ENCODE measurements at places on chromosomes 4 and X.

GRCh38 chr4:10172278-10172921, 55.8 kb upstream of the WDR1 start:
- DNase-seq, result no peak

DNA sequence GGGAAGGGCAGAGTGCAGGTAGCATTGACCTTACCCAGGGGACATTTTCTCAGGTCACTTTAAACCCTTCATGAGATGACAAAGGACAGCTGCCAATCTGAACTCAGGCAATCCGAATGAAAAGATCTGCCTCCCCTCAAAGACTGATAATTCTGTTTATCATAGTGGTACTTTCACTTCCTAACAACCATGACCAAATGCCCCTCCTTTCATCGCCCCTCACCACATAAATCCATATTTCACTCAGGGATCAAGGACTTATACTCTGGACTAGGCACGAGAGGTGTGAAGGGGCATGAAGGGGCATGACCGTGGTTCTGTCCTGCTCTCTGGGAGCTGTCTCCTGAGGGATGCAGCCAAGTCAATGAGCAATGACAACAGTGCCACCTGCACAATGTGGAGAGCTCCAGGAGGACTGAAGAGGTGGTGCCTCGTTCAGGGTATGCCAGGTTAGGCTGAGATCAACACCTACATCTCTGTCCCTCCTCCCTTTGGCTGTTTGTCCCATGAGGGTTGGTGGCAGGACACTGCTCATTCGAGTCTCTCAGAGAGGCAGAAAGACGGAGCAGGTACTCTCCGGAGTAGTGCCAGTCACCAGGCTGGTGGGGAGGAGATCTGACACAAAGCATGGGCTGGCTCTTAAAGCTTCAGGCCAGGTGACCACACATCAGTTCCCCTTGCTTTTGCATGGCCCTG, 12.5 kb downstream of the HS3ST1 start:
- no peak for DNase-seq

DNA sequence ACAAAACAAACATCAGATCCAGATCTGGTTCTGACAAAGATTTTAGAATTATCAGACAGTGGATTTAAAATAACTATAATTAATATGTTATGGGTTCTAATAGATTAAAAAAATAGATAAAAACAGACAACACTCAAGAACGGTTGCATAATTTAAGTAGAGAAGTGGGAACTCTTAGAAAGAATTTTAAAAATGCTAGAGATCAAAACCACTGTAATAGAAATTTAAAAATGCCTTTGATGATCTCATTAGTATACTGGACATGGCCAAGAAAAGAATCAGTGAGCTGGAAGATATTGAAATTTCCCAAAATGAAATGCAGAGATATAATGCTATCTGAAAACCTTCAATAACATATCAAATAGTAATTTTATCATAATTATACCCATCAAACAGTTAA, 28.3 kb upstream of the DYNLT3 start:
- DNase-seq, result no peak

GRCh38 chr4:53816561-53816960, 225.3 kb upstream of the LNX1 start:
- no peak for DNase-seq

DNA sequence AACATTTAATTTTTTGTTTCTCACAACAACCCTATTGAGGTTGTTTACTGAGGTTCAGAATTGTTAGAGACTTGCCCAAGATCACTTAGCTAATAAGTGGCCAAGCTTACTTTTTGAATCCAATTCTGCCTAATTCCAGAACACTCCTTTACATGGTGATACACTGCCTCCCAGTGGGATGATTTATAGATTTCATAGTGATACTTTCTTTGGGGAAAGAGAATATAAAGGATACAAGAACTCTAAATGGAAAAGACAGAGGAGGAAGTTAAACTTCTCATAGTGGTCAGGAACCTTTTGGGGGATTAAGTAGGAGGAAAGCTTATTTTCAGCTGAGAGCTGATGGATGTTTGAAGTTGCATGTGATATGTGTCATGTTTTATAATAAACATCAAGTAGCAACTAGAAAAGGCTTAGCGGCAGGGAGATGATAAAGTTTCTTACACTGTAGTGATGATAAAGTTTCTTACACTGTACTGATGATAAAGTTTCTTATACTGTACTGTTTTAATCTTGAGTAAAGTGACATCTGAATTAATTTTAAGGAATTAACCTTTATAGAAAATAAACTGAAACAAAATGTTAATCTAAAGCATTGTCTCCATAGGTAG, 15.3 kb downstream of the STAG2 start:
- DNase-seq, result no peak

GRCh38 chr4:138090150-138090917, 151.8 kb downstream of the SLC7A11 start:
- no peak for DNase-seq

DNA sequence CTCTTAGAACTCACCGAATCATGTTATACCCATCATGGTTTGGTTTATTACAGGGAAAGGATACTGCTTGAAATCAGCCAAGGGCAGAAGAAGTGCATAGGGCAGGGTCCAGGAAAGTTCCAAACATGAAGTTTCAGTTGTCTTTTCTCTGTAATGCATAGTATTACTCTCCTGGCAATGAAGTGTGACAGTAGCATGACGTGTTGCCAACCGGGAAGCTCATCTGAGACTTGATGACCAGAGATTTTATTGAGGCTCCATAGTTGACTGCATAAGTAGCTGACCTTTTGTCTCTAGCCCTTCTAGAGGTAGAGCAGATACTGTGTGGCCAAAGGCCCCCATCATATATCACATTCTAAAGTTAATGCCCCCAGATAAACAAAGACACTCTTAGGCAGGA, 72.1 kb downstream of the BEND4 start:
- no peak for DNase-seq

DNA sequence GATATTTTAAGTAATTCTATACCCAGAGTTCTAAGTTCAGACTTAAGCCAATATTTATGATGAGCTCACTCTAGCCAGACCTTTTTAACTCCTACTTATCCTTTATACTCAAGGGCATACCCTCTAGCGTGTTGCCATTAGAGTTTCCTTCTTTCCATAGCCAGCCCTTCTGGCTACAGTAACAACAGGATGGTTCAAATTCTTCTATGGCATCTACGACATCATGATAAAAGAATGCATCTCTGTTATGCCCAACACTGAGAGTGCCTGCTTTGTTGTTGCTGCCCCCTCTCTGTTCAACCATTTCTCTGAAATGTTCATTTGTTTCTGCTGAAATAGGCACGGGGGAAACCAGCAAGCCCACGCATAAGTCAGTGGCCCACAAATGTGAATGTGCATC, 104.5 kb downstream of the UBE2NL start:
- no peak for DNase-seq

GRCh38 chrX:38365954-38366353, 13.6 kb downstream of the OTC start:
- no peak for DNase-seq

GRCh38 chrX:41178201-41178600, 93.0 kb downstream of the USP9X start:
- DNase-seq, result no peak

DNA sequence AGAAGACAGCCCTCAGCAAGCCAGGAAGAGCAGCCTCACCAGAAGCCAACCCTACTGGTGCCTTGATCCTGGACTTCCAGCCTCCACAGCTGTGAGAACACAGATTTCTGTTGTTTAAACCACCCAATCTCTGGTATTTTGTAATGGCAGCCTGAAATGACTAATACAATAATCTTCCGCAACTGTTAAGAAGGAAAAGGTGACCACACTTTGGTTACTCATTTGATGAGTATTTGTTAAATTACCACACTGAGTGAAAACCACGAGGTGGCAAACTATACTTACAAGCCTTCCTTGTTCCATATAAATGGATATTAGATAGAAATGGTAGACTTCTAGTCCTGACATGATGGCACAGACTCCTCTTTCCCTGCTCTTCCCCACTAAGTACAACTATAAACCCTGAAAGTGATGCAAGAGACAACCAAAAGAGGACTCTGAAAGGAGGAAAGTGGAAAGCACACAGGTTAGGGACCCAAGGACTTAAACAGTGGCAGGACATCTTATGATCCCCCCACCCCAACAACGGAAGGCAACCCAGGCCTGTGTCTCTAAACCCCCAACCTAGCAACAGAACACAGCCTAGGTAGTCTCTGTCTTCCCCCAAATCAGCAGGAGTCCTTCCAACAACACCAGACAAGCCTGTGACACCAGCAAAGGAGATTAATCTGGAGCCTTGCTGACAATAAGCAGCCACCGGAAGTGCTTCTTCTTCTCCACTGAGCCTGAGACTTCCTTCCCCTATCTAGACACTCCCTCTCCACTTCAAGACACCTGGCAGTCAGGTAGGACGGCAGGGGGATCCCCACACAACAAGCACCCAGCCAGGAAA, 12.3 kb downstream of the ZNF182 start:
- DNase-seq, result no peak

DNA sequence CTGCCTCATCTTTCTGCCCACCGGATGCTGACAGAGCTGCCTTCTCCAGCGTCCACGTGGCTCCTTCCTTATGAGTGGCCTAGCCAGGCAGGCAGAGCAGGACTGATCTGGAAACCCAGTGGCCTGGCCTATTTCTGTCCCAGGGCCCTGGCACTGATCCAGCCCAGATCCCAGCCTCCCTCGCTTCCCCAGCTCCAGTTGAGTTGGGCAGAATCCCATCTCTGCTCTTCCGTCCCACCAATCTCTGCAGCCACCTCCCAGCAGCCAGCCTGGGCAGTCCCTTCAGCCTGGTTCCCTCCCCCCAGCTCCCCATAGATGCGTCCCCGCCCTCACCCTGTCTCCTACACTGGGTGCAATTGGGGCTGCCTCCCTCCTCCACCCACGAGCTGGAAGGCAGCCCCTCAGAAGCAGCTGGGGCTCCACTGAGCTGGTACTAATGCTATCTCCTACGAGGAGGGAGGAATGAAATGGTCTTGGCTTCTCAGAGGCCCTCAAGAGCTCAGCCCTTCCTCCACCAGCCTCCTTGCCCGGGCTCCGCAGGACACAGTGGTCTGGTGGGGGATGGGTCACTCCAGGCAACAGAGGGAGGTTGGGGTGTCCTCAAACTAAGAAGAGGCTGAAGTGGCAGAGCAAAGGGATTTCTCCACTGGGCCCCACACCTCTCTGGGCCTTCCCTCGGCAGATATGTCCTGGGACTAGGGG, 94.2 kb downstream of the PJA1 start:
- no peak for DNase-seq

GRCh38 chr4:96736352-96736889, 896.5 kb downstream of the PDHA2 start:
- DNase-seq, result no peak

GRCh38 chr4:5192678-5193077, 141.4 kb downstream of the STK32B start:
- DNase-seq, result no peak

DNA sequence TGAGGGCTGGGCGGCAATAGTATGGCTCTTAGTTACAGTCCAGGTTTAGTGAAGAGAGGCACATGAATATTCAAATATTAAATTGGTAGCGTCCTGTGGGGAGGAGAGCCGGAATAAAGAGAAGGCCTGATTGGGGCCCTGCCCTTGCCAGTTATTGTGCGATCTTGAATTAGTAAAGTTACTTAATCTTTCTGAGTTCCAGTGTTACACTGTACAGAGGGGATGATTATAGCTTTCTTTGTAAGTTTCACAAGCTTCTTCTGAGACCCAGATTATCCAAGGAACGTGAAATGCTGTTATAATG, 1.2 kb downstream of the METAP1 start:
- DNase-seq, result no peak

DNA sequence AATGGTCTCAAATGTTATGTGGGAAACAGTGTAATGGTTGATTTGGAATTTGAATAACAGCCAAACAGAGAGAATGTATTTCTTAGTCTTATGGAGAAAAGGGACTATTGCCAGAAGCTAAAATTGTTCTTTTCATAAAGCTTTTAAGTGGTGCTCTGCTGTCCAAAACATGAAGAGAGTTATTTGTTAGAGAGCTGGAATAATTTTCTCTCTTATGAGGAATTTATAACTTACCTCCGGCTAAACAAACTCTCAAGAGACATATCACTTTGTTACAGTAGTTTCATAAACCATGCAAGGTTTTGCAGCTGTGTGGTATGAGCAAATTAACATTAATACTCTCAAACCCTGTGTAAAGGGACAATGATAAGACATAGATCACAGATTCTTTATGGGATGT, 28.6 kb downstream of the SULT1B1 start:
- no peak for DNase-seq
